Germinal center (tissue), 1 donor: ENCODE measurements at places on chromosomes 6 and 20.

DNA sequence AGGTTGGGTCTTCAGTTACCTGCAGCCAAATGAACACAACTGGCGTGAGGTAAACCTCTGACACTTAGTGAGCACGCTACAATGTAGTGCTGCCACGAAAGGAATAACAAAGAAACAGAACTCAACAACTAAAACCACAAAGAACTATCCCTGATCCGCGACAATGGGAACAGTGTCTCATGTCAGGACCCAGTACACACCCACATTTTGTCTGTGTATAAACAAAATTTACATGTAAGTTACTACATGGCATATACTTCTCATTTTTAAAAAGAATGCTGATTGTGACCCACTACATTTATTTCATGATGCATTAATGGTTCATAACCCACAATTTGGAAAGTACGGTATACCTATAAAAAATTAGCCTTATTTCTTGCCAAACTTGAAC is 14.1 kb downstream of the FKBP1A start:
- DNase-seq = no peak

DNA sequence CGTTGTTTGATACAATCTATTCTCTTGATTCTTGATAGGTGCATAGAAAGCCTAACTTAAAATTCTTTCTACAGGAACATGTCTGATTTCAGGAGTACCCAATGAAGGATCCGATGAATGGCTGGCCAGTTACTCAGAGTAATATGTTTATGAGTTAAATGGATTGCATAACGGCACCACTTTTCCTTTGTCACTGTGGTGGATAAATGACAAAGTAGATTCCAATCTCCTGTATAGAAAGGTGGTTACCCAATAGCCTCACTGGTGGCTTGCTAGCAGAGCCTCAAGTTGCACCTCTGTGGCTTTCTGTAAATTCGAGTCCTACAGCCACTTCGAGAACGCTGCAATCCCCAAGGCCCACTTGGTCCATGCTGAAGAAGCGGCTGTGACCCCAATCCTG is 28.4 kb downstream of the LHFPL5 start:
- no peak for DNase-seq

DNA sequence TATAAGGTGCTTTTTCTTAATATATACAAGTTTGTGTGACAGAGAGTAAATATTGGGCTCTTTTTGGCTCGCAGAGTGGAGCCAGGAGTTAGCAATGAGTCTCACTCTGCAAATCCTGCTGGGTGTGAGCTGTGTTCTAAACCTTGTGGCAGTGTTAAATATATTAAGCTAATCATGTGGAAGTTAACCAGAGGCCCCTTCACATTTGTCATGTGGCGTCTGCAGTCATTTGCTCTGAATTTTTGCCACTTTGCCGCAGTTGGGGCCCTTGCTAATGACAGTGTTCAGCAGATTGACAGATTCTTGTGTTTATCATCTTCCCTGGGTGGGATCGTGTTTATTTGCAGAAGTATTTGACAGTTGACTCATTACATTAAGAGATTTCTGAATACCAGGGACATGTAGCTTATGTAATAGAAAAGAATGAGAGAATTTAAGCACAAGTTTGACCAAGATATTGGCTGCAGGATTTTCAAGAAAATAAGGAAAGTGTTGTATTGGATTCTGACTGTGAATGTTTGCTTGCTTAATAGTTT is 37.9 kb downstream of the SPATA2 start:
- DNase-seq = no peak

- no peak for DNase-seq
Observed at GRCh38 chr6:16345449-16346330, 107.3 kb downstream of the GMPR start.

DNA sequence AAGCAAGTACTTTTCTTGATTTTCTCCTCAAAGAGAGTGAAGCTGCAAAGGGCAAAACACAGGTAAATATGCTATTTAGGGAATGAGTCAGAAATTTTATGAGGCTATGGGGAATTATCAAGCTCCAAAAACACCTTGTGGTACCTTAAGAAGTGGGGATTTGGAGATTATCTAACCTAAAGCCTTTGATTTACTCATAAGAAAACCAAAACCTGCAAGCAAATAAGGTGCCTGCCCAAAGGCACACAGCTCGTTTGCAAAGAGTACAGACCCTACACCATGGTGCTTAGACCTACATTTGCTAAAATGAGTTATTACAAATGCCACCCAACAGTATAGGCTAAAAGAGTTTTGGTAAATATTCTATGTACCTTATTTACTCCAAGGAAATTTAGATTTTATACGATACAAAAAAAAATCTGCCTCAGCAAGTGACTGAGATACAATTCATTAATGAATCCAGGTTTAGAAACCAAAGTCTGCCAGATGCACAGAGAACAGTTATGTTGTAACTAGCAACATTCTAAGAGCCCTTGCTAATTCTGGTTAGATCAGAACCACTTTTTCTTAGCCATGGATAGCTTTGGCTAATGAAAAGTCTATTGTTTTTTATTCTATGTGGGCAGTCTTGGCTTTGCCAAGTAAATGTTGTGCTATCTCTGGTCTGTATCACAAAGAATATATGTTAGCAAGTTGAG is 101.5 kb downstream of the KHDC1L start:
- DNase-seq = no peak

GRCh38 chr6:139134064-139134395 is 850 bp upstream of the HECA start:
- DNase-seq = no peak

DNA sequence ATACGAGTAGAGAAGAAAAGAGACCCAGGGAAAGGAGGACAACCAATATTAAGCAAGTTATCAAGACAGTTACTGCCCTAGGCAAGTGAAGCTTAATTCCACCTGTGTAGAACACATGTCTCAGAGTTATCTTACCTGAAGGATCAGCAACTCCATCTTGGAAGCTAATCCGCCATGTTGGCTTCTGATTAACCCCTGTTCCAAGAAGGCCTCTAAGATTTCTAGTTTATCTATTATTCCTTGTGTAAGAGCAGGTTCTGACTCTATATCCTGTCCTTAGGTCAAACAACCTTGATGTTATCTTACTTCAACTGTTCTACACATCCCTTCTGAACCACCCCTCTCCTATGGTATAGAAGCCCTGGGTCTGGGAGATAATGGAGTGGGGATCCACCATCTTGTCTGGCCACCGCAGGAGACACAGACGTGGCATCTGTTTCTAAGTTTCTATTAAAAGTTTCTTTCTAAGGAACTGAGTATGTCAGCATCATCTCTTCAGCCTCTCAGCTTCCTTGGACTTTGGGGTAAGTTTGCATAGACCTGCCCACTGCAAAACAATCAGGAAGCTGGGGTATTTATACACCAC is 27.7 kb upstream of the PTPN1 start:
- no peak for DNase-seq

GRCh38 chr6:119614138-119614537 is 264.6 kb upstream of the MAN1A1 start:
- no peak for DNase-seq

- no peak for DNase-seq
Observed at GRCh38 chr6:123901436-123901835, 97.8 kb downstream of the NKAIN2 start.

DNA sequence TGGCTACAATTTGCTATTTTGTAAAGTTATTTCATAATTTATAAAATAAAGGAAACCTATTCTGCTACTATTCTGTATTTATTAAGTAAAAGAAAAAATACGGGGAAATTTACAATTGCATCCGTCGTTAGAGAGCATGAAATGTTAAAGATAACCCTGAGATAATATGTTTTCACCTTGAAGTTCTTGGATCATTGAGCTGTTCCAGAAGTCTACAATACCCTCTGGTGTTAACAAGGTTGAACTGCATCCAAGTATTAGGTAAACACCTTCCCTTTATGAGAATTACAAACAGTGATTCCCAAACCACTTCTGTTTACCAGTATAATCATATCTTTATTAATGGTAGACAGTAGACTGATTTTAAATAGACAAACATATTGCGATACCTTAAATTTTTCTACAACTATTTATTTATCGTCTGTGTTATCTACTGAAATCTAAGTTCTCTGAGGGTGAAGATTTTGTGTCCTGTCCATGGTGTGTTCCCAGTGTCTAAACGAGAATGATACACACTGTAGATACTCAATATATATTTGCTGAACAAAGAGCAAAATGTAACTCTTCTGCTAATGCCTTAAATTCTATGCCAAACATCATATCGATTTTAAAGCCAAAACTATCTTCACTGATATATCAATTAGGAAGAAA is 28.2 kb downstream of the TBC1D32 start:
- peak; percentile 4 for DNase-seq

DNA sequence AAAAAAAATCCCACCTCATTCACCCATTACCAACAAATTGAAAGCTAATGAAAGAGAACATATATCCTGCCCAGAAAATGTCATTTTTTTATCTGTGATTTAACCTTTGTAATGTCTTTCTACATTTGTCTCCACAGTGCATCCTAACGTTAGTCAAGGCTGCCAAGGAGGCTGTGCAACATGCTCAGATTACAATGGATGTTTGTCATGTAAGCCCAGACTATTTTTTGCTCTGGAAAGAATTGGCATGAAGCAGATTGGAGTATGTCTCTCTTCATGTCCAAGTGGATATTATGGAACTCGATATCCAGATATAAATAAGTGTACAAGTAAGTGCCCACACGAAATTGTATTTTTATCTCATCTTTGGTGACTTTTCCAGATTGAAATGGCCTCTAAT is 30.0 kb downstream of the RSPO3 start:
- no peak for DNase-seq

DNA sequence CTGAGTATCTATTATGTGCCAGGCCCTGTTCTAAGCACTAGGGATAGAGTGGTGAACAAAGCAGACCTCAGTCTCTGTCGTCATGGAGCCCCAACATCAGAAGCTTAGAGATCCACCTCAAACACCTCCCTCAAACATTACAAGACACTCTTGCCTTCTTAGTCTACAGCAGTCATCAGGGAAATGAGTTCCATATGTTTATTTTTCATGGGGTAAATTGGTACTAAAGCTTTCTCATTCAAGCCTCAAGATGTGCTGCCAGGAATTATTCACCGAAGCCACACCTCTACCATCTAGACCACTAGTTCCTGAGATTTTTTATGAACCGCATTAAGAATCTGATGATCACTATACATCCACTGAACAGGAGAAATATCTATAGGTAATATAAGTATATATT is 59.0 kb upstream of the TFB1M start:
- DNase-seq = no peak

DNA sequence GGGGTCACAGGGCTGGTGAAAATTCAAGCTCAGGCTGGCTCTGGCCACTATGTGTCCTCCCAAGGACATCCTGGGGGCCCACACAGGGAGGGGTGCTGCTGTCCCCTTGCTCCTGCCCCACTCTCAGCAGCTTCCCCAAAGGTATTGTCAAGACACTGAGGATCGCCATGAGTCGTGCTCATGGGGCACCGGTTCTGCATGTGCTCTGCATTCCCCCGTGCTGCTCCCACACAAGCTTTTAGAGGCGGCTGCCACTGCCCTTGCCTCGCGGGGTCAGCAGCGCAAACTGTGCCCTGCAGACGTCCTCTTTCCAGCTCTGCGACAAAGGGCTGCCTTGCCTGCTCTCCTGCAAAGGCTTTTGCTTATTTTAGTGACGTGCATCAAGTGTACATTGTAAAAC is 179.8 kb downstream of the ERMARD start:
- DNase-seq = no peak

DNA sequence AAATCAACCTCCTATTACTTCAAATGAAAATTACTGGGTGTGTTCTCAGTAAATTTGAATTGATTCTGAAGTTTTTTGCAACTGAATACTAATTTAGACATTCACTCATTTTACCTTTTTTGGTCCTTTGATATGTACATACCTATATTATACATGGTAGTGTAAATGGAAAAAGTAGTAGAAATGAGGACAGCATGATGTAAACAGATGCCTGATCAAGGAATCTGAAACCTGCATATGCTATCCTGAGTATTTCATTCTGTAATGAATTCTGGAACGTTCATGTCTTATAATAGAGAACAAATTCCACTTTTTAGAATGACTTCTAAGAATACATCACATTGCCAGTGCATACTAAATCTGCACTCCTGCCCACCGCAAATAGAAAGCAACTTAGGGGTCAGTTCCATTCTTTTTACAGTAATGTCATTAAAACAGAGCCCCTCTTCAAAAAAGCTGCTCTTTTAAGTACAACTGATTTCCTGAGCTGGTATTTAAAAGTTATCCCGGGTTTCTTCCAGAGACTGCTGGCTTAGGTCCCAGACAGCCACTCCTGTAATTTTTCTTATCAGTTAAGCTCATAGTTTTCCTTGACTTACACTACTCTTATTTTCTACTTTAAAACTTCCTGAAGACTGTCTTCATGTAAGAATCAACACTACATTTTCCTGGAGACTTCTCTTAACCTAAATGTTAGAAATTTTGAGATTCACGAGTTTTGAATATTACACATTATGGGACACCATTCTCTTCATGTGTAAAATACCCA is 48.4 kb downstream of the MAP3K7 start:
- DNase-seq = no peak

- peak; percentile 82 for DNase-seq
Observed at GRCh38 chr20:3744806-3745685, 12.6 kb downstream of the HSPA12B start.

GRCh38 chr6:100454551-100455229 is 10.0 kb downstream of the SIM1 start:
- DNase-seq = no peak

DNA sequence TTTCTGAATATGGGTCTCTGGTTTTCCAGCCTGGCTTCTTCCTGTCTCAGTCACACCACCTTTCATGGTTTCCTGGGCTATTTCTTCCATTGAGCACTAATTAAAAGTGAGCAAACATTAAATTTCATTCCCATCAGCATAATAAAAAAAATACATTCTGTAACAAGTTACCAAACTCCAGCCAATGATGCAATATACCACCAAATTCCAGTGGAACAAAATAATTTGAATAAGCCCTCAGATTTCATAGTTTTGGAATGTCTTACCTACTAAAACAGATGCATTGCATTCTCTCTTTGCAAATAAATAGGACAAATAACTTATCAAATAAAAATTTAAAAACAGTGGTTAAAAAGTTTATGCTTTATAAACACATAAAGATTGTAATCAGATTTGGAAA is 97.8 kb upstream of the PRDM1 start:
- DNase-seq = no peak

DNA sequence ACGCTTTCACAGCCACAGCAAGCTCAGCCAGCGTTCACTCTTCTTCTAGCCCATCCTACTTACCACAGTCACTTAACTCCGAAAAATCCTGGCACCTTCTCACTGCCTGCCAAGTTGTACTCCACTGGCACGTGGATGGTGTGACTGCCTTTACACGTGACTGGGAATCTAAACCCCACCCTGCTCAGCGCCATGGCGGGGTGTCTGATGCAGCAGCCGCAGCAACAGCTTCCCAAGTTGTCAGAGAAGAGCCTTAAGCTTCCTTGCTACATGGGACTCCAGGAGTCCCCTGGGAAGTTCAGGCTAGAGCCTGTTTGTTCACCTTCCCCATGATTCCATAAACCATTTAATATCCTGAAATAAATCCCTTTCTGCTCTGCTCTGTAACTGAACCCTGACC is 61.9 kb upstream of the FOXC1 start:
- no peak for DNase-seq

GRCh38 chr6:129710450-129711270 is 683 bp upstream of the ARHGAP18 start:
- no peak for DNase-seq

GRCh38 chr6:132643547-132643946 is 15.4 kb downstream of the TAAR1 start:
- peak; percentile 31 for DNase-seq

GRCh38 chr6:28977341-28978132 is 27.6 kb downstream of the ZNF311 start:
- DNase-seq = peak; percentile 18

GRCh38 chr6:104955927-104956730 is 778 bp upstream of the LIN28B start:
- DNase-seq = no peak
